Dermis blood vessel endothelial cell (primary cell): ENCODE measurements at places on chromosomes 12 and 14.

DNA sequence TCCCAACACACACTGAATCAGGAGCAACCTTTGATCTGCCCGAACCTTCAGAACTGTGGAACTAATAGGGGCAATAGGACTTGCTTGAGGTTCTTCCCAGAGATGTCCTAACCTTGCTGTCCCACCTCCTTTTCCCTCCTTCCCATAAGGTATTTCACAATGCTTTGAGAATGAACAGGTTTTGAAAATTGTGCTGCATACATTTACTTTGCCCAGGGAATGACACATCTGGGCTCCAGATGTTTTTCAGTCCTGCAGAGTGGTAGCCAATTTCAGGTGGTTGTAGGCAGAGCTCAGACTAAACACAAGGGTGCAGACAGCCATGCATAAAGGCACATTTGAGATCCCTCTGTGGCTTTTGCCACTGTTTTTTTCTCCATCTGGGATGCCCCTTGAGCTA is 206.7 kb upstream of the PWP1 start:
- DNase-seq = no peak

DNA sequence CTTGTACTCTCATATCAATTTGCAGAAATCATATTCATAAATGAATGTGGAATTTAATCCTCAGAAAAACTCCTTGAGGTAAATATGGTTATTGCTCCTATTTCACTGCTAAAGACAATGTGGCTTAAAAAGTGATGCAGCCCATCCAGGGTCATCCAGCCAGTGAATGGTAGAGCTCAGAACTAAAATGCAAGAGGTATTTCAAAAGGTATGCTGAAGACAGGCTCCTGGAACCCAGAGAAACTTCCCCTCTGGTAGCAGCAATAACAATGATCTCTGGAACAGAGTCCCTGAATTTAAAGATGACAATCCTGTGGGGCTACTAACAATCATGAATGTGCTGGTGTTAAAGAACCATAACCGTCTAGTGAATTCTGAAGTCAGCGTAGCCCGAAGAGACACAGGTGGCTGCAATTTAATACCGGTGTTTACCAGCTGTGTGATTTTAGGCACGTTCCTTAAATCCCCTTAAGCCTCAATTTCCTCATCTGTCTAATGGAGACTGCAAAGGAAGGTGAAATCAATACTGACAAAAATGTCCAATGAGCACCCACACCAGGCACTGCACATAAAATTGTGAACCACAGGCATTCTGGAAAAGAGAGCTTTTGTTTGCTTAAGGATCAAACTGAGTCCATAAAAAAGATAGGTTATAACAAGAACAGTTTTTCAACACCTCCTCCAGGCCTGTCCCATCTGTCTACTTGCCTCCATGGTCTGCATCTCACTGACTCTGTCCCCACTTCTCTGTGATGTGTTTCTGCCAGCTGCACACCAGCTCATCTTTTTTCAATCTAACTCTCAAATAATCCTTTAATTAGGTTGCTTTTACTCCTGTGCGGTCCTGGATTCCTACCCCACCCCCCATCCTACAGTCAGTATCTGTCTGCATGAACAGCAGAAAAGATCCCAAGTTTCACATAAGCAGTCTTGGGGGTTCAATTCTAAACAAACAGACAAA is 10.5 kb downstream of the TM7SF3 start:
- DNase-seq = no peak

GRCh38 chr12:52949413-52950331 is 754 bp downstream of the KRT18 start:
- DNase-seq = peak; percentile 94

- peak; percentile 44 for DNase-seq
Observed at GRCh38 chr14:29603696-29604095, 324.0 kb downstream of the PRKD1 start.

DNA sequence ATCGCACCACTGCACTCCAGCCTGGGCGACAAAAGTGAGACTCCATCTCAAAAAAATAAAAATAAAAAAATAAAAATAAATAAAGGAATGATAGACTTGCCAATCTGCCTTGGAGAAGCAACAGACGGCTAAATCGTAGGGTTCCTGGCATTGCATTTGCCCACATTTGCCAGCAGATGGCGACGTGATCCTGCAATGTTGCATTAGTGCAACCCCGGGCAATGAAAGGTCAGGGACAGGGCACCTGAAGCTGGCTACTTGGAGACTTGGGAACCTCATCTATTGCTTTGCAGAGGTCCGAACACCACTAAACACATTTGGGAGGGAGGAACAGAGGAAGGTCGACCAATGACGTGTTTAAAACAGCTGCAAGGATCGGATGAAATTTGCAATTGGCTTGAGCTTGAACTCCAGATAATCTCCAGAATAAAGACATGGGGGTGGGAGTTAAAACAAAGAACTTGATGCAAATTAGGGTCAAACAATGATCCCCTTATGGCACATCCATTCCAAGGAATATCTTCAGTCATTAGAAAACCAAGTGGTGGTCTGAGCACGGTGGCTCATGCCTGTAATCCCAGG is 34.6 kb downstream of the SPRING1 start:
- DNase-seq = peak; percentile 80

DNA sequence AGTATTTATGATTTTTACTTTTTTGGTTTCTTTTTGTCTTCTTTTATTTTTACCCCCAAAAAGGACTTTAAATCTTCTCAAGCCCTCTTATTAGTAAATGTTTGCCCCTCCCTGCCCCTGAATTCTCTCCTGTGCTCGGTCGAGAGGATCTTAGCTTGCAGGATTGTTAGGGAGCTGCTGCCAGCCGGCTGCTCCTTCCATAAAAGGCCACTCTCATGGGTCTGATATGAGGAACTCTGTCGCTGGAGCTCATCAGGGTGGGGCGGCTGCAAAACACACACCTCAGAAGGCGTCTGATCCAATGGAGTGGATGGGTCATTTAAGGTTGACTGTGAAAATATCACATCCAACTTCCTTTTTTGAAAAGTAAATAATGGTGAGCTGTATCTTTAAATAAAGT is 8.5 kb downstream of the LTBR start:
- no peak for DNase-seq

GRCh38 chr12:53996240-53997203 is 3.4 kb upstream of the HOXC9 start:
- DNase-seq = no peak

DNA sequence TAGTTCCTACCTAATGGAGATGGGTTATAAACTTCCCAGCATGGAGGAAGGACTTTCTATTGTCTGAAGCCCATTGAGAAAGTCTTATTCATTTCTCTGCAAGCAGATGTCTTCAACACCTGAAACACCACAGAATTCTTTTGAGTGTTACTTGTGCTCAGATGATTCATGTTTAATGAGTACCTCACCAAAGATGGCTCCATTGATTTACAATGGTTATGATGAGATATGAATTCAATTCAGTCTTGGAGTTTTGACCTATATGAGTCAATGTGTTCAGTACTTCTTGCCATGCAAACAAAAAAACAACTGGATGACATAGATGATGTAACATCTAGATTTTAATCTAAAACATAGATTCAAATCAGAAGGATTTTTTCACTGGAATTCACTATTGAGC is 15.4 kb upstream of the PAWR start:
- DNase-seq = no peak

DNA sequence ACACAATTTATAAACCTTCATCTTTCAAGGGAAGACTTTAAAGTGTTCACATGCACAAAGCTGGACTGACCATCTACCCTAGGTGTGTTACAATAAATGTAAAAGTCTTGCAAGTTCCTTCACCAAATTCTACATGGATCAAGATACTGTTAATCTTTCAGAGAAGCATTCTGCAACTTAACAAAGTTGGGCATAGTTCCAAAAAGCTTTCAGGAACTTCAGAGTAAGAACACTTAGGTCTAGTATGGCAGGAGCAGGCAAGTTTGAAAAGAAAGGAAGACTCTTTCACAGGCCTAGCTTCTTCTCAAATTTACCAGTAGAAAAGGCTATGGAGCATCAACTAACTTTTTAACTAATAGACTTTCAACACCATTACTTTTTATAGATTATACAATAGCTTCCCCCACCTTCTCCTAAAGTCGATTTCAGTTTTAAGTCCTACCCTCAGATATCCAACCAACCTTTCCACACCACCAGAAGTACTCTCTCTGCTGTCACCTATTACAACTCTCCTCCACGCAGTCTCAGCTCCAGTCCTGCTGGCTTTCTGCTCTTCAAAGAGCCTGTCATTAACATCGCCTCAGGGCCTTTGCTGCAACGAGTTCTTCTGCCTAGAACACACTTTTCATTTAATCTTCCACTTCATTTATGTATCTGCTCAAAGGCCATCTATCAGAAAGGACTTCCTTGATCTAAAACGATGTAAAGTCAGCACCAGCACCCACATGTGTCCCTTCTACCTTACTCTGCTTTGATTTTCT is 333.9 kb downstream of the CEP128 start:
- DNase-seq = peak; percentile 6

DNA sequence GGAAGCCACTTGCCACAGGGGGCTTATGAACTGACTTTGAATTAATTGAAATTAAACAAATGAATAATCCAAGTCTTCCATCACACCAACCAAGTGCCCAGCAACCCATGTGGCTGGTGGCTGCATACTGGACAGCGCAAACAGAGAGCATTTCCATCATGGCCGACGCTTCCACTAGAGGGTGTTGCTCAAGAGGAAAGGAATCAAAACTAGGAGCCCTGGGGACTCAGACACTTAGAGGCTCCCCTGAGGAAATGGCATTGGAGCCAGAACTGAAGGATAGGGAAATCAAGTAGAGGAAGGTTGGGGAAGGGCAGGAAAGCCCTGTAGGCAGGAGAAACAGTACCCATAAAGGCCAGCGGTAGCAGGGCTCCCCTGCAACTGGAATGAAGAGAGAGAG is 50.6 kb upstream of the NUAK1 start:
- no peak for DNase-seq

DNA sequence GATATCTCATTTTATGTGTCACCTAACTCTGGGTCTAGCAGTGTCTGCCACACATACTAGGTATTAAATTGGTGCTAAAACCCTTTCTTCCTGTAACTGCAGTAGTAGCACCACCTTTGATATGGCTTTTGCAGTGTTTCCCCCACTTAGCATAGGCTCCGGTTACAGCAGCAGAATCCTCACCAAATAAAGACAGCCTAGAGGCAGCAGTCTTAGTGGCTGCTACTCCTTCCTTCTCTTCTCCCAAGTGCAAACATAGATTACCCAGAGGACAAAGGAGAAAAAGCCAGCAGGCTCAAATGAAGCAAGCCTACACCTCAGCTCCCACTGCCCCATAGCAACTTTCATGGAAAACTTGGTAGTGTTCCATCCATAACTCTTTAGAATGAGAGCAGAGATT is 30.1 kb upstream of the ABCC9 start:
- DNase-seq = no peak

GRCh38 chr12:12724421-12725085 is 7.4 kb downstream of the CDKN1B start:
- DNase-seq = peak; percentile 30

GRCh38 chr14:56555921-56556570 is 23.6 kb upstream of the TMEM260 start:
- DNase-seq = peak; percentile 47
